ENCODE measurements at places on chromosomes 12 and 14. TPM values are rescaled to one million over a fixed set of nuclear protein-coding genes. Genes with fewer than 3 reads are reported as not detected.

The AMDHD1 gene
- 0.81 TPM for total RNA-seq

The OAS2 gene
- 34.7 TPM for total RNA-seq

The WNT1 gene
- not detected for total RNA-seq

The PROX2 gene
- total RNA-seq: 0.27 TPM

The GALNT6 gene
- 34.2 TPM for total RNA-seq

The MAP1LC3B2 gene
- total RNA-seq: 0.81 TPM

The ASB2 gene
- total RNA-seq: 1.1 TPM

The USP44 gene
- 0.54 TPM for total RNA-seq

The PTPRR gene
- 0.27 TPM for total RNA-seq

The CLEC7A gene
- total RNA-seq: 2.4 TPM

The TAS2R10 gene
- total RNA-seq: 0.27 TPM

The FITM1 gene
- total RNA-seq: 2.7 TPM

The LUM gene
- total RNA-seq: 0.27 TPM

The IL31 gene
- total RNA-seq: not detected

The KRT6B gene
- total RNA-seq: not detected

The OR4K2 gene
- total RNA-seq: under 0.01 TPM

Data from hematopoietic multipotent progenitor cell (in vitro differentiated cells).